ENCODE measurements at places on chromosomes 7 and 10. TPM values are rescaled to one million over a fixed set of nuclear protein-coding genes. Genes with fewer than 3 reads are reported as not detected.

The AKR1C1 gene
- 116 TPM for total RNA-seq

The C7orf57 gene
- total RNA-seq, result 0.09 TPM

The STAM gene
- total RNA-seq, result 32.0 TPM

The PRSS1 gene
- not detected for total RNA-seq

The EPHB6 gene
- 11.0 TPM for total RNA-seq

The HOXA11 gene
- not detected for total RNA-seq

The OPN1SW gene
- not detected for total RNA-seq

The ZFAND4 gene
- 9.1 TPM for total RNA-seq

The DYNC1I1 gene
- total RNA-seq, result 0.54 TPM

The MRPS16 gene
- total RNA-seq, result 45.4 TPM

The HOXA13 gene
- not detected for total RNA-seq

The GDF2 gene
- total RNA-seq, result not detected

The MBLAC1 gene
- 1.9 TPM for total RNA-seq

The WNT8B gene
- total RNA-seq, result not detected

The FAM25A gene
- not detected for total RNA-seq

The DOCK4 gene
- total RNA-seq, result 7.6 TPM

The TRIM73 gene
- 0.18 TPM for total RNA-seq

The RNF148 gene
- total RNA-seq, result 0.63 TPM

The LMTK2 gene
- 10.8 TPM for total RNA-seq

The LDB3 gene
- total RNA-seq, result under 0.01 TPM

The GIMAP7 gene
- not detected for total RNA-seq

The TMEM120A gene
- 28.9 TPM for total RNA-seq

The SPACDR gene
- 0.27 TPM for total RNA-seq

The LEP gene
- total RNA-seq, result under 0.01 TPM

The ADAP1 gene
- total RNA-seq, result 0.57 TPM

The PTPN20 gene
- 0.27 TPM for total RNA-seq

The TAS2R4 gene
- total RNA-seq, result 4.5 TPM

Data from fibroblast of the aortic adventitia (primary cell).